ENCODE measurements at places on chromosomes 12 and 14. TPM values are rescaled to one million over a fixed set of nuclear protein-coding genes. Genes with fewer than 3 reads are reported as not detected.

FAM181A gene
- total RNA-seq, result not detected

DNA sequence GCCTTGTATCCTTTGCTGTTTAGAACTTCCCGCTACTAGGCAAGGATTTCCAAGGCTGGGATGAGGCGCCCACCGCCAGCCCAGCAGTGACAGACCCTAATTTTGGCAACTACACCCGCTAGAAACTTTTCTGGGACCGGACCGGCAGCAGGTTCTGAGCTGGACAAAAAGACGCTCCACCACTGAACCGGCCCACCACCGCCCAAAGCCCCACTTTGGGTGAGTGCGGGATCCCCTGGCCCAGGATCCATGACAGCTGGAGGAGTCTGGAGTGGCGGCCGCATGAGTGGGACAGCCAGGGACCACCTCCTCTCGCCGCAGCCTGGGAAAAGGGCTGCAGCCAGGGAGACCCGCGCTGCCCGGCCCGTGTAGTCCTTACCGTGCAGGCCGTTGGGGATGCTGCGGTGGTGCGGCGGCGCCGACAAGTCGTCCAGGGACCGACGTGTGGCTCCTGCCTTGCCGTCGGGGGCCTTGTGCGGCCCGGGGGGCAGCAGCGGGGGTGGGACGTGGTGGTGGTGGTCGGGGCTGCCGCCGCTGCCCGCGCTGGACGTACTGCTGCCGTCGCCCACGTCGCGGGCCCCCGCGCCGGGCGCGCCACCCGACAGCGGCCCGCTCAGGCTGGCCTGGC lies 1.1 kb downstream of the CCDC85C start:
- DNase-seq, result no peak

TSPAN19 gene
- not detected for total RNA-seq

- DNase-seq, result no peak
These were observed 21.3 kb upstream of the CCDC63 start for GRCh38 chr12:110825530-110825929.

- DNase-seq, result peak; percentile 28
These were observed 4.5 kb downstream of the TMED8 start for GRCh38 chr14:77372304-77372841.

KRT74 gene
- 0.13 TPM for total RNA-seq

DNA sequence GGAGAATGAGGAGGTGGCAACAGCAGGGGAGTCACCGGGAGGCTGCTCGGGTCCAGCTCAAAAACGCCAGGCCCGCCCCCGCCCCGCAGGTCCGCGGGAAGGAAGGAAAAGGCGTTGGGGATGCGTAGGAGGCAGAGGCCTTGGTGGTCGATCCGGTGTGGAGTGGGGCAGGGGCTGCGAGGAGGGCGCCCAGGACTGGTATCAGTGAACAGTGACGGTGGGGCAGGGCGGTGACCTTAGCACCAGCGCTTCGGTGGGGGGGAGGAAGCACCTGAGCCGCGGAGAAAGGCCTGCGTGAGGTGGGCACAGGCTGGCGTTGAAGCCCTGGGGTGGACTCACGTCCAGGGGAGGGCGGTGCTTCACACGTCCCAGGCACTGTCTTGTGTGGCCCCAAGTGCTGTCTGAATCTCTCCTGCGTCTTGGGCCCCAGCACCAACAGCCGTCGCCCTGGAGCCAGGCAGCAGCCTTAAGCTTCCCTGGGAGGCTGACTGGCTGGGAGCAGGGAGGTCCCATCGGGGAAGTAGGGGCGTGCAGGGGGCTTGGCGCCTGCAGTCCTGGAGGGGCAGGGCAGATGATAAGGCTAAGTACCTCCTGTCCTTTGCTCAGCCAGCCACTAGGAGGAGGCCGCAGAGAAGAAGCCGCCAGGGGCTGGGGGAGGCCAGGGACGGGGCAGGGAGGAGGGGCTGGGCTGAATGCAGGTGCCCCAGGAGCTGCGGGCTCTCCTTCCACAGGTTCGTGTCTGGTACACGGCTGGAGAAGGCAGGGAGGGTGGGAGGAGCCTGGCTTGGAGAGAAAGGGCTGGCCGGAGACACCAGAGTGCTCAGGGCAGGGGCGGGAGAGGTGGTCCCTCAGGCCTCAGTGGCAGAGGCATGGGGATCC lies 26.5 kb downstream of the ZBTB42 start:
- DNase-seq, result no peak

DNA sequence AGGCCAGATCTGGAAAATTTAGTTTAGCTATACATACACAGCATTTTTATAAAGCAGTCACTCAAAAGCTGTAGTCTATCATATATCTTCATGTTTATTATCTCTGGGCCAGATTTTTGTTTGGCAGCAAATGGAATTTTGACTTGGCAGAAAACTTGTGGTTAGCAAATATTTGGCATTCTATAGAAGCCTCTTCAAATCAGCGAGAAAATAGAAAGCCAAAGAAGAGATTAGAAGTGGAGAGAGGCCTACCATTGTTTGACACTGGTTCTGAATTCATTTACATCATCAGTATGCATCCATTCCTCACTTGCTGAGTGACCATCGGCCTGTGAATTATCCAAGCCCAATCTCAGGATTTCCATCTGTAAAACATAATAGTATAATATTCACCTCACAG lies 1077.6 kb downstream of the GALC start:
- no peak for DNase-seq

TSHR gene
- total RNA-seq, result not detected

DNA sequence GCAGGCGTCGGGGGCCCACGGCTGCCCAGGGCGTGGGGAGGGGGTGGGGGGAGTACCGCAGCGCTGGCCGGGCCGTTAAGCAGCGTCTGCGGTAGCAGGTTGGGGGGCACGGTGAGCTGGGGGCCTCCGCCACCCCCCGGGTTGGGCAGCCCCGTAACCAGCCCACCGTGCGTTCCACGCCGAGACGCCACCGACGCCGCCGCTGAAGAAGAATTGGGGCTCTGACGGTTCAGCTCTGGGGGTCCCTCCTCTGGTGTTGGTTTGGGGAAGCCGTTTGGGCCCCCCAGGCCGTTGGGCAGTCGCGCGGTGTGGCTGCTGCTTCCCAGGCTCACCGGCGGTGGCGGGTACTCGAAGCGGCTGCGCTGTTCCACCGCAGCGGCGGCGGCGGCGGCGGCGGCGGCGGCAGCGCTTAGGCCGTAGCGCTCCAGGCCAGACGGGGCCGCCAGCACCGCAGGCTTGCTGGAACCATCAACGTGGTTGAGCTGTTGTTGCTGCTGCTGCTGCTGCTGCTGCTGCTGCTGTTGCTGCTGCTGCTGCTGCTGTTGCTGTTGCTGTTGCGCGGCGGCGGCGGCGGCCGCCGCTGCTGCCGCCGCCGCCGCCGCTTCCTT lies 1.5 kb downstream of the IRF2BPL start:
- no peak for DNase-seq

GRCh38 chr14:72610831-72611200 lies 283.1 kb downstream of the DPF3 start:
- no peak for DNase-seq

CLEC12A gene
- total RNA-seq, result not detected

NFKBIA gene
- total RNA-seq, result 73.7 TPM

GRCh38 chr12:116353958-116354357 lies 76.5 kb upstream of the MED13L start:
- no peak for DNase-seq

DNA sequence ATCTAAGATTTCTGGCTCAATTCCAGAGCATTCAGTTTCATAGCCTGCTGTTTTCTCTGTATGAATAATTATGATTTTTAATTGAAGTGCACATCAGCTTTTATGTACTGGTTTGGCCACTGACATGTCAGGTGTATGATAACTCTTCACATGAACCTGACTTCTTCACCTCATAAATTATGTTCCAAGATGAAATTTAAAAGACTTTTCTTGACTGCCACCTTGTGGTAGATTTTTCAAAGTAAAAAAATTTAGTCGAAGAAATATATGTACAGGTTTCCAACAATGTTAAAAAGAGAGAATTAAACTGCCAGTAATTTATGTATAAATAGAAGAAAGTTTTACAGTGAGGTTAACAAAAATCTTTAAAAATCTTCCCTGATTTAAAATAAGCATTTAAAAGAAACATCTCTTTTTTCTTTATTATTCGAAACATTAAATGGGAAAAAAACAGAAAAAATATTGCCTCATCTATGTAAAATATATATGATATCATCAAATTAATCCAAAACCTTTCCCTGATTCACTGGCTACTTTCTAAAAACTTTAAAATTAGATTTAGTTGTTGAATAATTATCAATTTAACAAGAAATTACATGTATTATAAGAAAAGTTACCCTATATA lies 124.9 kb upstream of the ATXN7L3B start:
- DNase-seq, result peak; percentile 32

PIWIL1 gene
- not detected for total RNA-seq

GRCh38 chr12:53616950-53617349 lies 9.2 kb downstream of the ATF7 start:
- no peak for DNase-seq

- DNase-seq, result no peak
These were observed 17.3 kb downstream of the JAG2 start for GRCh38 chr14:105151084-105151837.

GALNT8 gene
- 0.13 TPM for total RNA-seq

DNA sequence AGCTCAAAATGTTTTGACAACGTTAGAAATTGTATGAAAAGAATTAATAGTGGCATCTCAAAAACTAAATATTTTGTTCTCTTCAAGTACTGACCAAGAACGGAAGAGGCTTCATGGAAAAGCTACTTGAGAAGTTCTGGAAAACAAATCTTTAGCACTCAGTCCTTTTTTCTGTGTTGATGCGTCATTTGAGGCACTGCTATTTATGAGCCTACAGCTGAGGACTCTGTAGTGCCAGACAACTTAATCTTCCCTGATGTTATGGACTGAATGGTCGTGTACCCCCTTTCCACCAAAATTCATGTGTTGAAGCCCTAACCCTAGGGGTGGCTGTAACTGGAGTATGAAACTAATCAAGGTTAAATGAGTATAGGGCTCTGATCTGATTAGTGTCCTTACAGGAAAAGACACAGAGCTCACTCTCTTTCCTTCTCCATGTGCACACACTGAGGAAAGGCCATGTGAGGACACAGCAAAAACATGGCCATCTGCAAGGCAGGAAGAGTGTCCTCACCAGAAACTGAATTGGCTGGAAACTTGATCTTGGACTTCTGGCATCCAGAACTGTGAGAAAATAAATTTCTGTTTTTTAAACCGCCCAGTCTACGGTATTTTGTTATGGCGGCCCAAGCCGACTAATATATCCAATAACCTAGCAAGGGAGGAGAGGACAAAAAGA lies 337.0 kb upstream of the CLEC14A start:
- DNase-seq, result no peak

Data from bronchial epithelial cell (primary cell).